ENCODE measurements at places on chromosomes 5 and 9. TPM values are rescaled to one million over a fixed set of nuclear protein-coding genes. Genes with fewer than 3 reads are reported as not detected.

DNA sequence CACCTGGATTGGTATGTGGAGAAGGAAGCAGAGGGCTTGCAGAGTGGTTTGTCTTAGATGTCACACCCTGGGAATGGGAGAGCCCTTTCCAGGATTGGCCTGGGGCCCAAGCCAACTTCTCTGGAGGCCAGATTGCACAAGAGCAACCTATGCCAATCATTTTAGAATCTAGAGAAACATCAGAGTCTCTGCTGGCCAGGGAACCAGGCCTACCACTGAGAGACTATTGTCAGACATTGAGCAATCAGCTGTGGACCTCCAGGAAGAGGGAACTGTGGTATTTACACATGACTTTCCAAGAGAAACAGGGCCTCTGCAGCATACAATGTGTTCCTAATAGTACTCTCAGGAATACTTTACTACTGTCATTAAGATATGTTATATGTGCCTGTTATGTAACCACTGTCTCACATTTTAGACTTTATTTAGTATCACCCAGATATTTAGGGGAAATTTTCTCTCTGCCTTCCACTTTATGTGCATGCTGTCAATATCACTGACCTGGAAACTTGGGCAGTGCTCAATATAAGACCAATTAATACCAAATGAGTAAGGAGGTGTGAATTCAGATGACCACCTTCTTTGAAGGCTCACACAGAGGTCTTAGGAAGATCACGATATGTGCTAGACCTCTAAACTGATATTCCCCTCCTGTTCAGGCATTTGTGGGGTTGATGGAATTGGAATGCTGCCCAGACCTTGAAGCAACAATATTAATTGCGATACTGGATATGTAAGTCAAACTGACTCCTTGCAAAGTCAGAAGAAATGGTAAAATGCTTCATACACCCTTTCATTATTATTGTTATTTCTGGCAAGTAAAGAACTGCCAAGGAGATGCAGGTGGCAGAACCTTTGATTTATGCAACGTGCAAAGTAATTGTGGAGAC lies 20.5 kb upstream of the CCL28 start:
- no peak overlapping the region for H3K4me3 ChIP-seq
- H3K4me1 ChIP-seq: peaks cover 19% of the 10 kb centered on the region
- no peaks in the 10 kb centered on the region for H3K36me3 ChIP-seq

GRCh38 chr9:104276709-104277245 lies 182.7 kb downstream of the SMC2 start:
- no peaks in the 10 kb centered on the region for H3K4me1 ChIP-seq
- no peak overlapping the region for H3K27ac ChIP-seq
- H3K27me3 ChIP-seq: no peaks in the 10 kb centered on the region
- no peak for DNase-seq
- H3K36me3 ChIP-seq: no peaks in the 10 kb centered on the region

DNA sequence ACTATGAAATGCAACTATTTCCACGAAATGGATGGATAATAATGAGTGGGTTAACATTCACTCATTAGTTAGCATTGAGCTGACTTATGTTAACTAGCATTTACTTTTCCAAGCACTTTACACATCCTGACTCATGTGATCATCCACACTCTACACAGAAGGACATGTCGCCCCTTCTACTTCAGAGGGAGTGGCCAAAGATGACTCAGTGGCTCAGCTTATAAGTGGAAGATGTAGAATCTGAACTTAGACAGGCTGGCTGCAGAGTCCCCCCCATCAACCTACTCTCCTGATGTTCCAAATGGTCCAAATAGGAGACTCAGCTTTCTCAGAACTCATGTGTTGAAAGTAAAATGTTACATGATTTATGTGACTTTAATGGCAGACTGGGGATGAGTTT lies 146.0 kb downstream of the ADCY2 start:
- no peaks in the 10 kb centered on the region for H3K4me1 ChIP-seq
- no peaks in the 10 kb centered on the region for H3K36me3 ChIP-seq
- H3K27ac ChIP-seq: no peak overlapping the region
- H3K27me3 ChIP-seq: no peaks in the 10 kb centered on the region
- no peak for DNase-seq

The SLC6A19 gene
- not detected for total RNA-seq

The PCDHB13 gene
- total RNA-seq: 3.7 TPM

The AMBP gene
- not detected for total RNA-seq

- no peak overlapping the region for H3K4me3 ChIP-seq
- no peaks in the 10 kb centered on the region for H3K27me3 ChIP-seq
- DNase-seq: no peak
- no peaks in the 10 kb centered on the region for H3K36me3 ChIP-seq
- H3K4me1 ChIP-seq: no peaks in the 10 kb centered on the region
Observed at GRCh38 chr5:28512648-28513047, 1474.3 kb upstream of the CDH9 start.

The TENT4A gene
- 38.1 TPM for total RNA-seq

- no peak for DNase-seq
- no peak overlapping the region for H3K27ac ChIP-seq
- H3K36me3 ChIP-seq: no peaks in the 10 kb centered on the region
- peaks cover 12% of the 10 kb centered on the region for H3K4me1 ChIP-seq
Observed at GRCh38 chr9:70746760-70747159, 332.3 kb upstream of the KLF9 start.

- H3K27me3 ChIP-seq: no peaks in the 10 kb centered on the region
- H3K4me3 ChIP-seq: no peak overlapping the region
- H3K4me1 ChIP-seq: no peaks in the 10 kb centered on the region
- no peak for DNase-seq
- H3K27ac ChIP-seq: no peak overlapping the region
Observed at GRCh38 chr9:106309925-106310324, 553.0 kb upstream of the ZNF462 start.

DNA sequence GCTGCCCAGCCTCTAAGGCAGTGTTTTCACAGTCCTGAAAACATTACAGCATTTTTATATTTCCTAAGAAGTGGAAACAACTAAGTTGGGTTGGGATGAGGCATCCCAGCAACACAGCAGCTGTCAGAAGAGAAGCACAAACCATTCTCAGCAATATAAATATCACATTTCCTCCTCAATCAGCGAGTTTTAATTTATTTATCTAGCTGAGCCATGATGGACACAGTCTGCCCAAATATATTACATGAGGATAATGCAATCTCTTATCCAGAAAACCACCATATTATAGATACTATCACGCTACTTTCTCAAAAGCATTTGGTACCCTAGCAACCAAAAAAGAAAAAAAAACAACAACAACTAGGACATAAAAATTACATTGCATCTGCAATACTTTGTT lies 158.5 kb downstream of the FSTL4 start:
- H3K36me3 ChIP-seq: no peaks in the 10 kb centered on the region
- DNase-seq: no peak
- H3K4me1 ChIP-seq: peaks cover 28% of the 10 kb centered on the region
- H3K27ac ChIP-seq: no peak overlapping the region
- no peaks in the 10 kb centered on the region for H3K27me3 ChIP-seq

GRCh38 chr5:170749911-170750431 lies 33.6 kb upstream of the GABRP start:
- H3K27me3 ChIP-seq: no peaks in the 10 kb centered on the region
- peak; percentile 52 for DNase-seq
- peaks cover 30% of the 10 kb centered on the region for H3K4me1 ChIP-seq
- H3K27ac ChIP-seq: no peak overlapping the region

DNA sequence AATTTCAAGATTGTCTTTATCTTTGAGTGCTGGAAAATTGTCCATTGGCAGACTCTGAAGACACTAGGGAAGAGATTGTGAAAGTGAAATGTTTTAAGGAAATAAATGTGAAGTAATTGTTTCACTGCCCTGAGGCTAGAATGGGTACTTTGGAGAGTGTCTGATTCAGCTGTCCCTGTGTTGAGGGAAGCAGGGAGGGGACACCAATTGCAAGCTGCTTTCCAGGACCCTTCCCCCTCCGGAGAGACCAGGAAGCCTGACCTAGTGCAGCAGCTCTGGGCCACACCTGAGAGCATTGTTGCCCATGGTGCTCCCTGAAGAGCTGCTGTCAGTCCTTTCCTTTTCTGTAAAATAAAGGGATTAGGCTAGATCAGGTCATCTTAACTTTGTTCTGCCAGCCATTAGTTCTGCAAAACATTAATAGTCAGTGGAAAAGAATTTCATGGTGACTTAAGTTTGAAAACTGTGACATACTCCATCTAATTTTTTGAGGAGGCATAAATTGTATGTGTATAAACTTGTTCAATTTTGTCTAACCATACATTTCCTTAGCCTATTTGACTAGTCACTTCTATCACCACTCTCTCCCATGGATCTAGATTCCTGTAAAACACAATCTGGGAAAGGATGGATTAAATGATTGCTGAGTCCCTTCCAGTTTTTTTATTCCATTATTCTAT lies 18.8 kb downstream of the MAP1B start:
- no peak overlapping the region for H3K27ac ChIP-seq
- H3K27me3 ChIP-seq: no peaks in the 10 kb centered on the region
- no peak for DNase-seq
- H3K4me3 ChIP-seq: no peak overlapping the region

GRCh38 chr5:67425514-67425913 lies 228.9 kb upstream of the CD180 start:
- no peak overlapping the region for H3K4me3 ChIP-seq
- DNase-seq: no peak
- H3K27me3 ChIP-seq: no peaks in the 10 kb centered on the region
- no peaks in the 10 kb centered on the region for H3K4me1 ChIP-seq
- no peaks in the 10 kb centered on the region for H3K36me3 ChIP-seq

DNA sequence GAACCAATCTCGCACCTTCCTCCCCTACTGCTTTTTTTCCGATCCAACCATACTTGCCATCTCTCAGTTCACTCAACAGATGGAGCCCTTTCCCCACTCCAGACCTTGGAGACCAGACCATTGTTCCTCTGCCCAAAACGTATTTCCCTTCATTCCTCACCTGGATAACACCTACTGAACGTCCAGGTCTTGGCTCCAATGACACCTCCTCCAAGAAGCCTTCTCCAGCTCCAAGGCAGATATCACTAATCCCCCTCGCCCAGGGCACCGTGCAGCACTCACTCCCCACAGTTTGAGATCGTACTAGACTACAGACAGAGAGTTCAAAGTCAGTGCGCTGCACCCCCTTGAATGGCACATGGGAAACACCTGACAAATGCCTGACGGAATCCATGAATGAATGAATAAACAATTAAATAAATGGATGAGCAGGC lies 47.1 kb upstream of the AKNA start:
- no peak for DNase-seq
- no peaks in the 10 kb centered on the region for H3K36me3 ChIP-seq
- no peak overlapping the region for H3K27ac ChIP-seq
- H3K4me1 ChIP-seq: no peaks in the 10 kb centered on the region

DNA sequence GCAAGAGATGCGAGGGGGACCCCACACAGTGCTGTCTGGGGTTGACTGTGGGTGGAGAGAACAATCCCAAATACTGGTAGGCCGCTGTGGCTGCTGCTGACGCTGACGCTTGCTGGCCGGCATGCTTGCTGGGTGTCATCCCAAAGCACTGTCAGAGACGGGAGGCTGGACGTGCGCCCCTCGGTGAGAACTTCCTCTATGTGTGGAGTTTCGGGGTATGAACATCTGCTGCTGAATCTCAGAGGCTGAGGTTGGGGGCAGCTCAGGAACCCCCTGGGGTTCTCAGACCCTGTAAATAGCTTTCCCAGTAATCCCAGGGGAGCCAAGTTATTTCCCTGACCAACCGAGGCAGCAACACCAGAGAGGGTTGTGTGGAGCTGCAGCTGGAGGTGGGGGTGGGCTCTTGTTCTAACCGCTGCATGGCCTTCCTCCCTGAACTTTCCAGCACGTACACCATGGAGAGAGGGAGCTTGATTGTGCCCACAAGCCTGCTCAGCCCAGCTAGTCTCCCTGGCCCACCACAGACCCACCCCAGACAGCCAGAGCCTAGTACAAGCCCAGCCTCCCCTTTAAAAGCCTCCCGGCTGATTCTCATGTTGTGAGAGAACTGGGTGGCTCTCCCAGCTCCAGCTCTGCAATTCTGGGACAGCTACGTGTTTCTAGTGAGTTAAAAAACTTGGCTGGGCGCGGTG lies 21.8 kb upstream of the SLC12A7 start:
- no peaks in the 10 kb centered on the region for H3K27me3 ChIP-seq
- DNase-seq: no peak
- H3K27ac ChIP-seq: no peak overlapping the region
- no peak overlapping the region for H3K4me3 ChIP-seq

- no peak overlapping the region for H3K4me3 ChIP-seq
- H3K27me3 ChIP-seq: no peaks in the 10 kb centered on the region
- peaks cover 22% of the 10 kb centered on the region for H3K4me1 ChIP-seq
- H3K36me3 ChIP-seq: no peaks in the 10 kb centered on the region
- no peak for DNase-seq
Observed at GRCh38 chr9:91210318-91210717, 151.4 kb downstream of the AUH start.

The SLCO6A1 gene
- total RNA-seq: not detected

- peaks cover 43% of the 10 kb centered on the region for H3K4me1 ChIP-seq
- peak overlapping the region; percentile 70 for H3K27ac ChIP-seq
- no peaks in the 10 kb centered on the region for H3K36me3 ChIP-seq
- DNase-seq: no peak
Observed at GRCh38 chr9:89498852-89499480, 1.1 kb upstream of the SEMA4D start.

The WDR31 gene
- total RNA-seq: 2.0 TPM

GRCh38 chr9:133098104-133098754 lies 22.8 kb downstream of the RALGDS start:
- no peaks in the 10 kb centered on the region for H3K4me1 ChIP-seq
- no peak for DNase-seq
- no peak overlapping the region for H3K27ac ChIP-seq
- H3K27me3 ChIP-seq: no peaks in the 10 kb centered on the region
- H3K36me3 ChIP-seq: peaks cover 12% of the 10 kb centered on the region
